NCI-H187 treated with DMSO at 0.1 percent for 48 hours (cell line): ENCODE measurements at places on chromosomes 1 and 21.

GRCh38 chr21:34589511-34590282, 25.2 kb downstream of the RCAN1 start:
- no peak for DNase-seq

- DNase-seq, result no peak
These were observed 52.8 kb upstream of the IFFO2 start for GRCh38 chr1:19009126-19009881.

GRCh38 chr1:10945991-10946509, 66.4 kb upstream of the TARDBP start:
- DNase-seq, result no peak

- DNase-seq, result no peak
These were observed 8.7 kb upstream of the CLDN19 start for GRCh38 chr1:42748461-42749410.

DNA sequence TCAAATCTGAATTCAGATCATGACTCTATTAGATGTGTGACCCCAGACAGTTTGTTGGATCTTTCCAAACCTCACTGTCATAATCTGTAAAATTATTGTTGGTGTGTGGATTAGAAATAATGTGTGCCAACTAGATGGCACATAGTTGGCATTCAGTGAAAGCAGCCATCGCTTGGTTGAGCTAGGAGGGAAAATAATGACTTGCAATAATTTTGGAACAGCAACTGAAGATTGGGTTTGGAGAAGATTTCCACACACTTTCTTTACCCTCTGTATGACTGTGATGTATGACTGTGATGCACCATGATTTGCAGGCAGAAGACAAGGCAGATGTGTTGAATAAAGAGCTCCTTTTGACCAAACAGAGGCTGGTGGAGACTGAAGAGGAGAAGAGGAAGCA, 24.0 kb upstream of the CACYBP start:
- no peak for DNase-seq

GRCh38 chr1:15088281-15088971, 65.1 kb upstream of the TMEM51 start:
- DNase-seq, result no peak

DNA sequence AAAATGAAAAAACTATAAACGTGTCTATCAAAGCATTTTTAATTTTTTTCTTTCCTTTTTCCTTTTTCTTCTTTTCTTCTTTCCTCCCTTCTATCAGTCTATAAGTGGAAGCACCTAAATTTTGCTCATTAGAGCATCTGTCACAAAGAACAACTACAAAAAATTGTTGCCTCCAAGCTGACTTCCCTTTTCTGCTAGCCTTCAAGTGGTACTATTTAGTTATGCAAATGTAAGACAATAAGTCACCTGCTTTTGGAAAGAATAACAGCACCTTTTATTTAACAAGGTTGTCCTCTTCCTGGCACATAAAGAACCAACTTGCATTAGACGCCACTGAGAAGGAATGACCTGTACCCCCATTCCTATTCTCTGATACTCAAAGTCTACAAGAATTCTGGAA, 45.0 kb upstream of the C1orf53 start:
- no peak for DNase-seq

DNA sequence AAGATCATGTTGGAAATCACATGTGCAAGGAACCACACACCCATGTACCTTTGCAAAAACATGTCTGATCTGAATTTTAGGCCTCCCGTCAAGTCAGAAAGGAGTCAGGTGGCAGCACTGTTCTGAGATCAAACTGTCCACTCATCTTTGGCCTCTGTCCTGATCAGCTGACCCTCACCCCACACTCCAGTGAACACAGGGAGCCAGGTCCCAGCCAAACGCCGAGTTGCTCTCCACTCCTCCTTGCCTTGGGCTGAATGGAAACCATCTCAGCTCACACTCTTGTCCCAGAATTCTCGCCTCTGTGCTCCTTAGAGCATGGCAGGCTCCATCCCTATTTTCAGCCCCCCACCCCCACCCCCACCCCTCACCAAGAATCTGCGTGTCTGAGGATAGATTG, 4.6 kb upstream of the RNF186 start:
- DNase-seq, result no peak

DNA sequence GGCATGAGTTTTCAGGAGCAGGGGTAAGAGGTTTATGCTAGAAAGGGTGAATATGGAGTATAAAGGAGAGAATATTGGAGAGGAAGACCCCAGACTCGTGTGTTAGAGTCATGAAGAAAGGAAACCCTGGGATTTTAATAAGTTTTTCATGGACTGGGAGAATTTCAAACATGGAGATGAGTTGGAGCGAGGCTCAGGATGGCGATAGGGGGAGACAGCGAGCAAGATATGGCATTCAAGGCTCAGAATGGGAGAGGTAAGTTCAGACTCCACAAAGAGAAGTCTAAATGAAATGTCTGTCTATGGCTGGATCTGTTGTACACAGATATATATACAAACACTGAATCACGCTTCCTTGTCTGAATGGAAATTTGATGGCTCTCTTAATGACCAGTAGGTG, 92.5 kb downstream of the LRRC40 start:
- DNase-seq, result no peak

DNA sequence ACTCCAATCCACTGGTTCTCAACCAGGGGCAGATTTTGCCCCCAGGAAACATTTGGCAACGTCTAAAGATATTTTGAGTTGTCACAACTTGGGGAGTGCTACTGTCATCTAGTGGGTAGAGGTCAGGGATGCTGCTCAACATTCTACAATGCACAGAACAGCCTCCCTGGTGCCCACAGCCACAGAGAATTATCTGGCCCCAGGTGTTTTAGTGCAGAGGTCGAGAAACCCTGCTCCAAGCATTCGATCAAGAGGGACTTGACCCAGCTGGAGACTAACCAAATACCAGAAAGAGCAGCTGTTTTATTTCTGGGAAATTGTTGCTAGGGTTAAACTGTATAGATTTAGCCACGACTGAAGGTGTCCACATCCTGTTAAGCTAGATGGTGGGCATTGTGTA, 19.2 kb downstream of the CD247 start:
- no peak for DNase-seq

- no peak for DNase-seq
These were observed 60.9 kb upstream of the RGS2 start for GRCh38 chr1:192747943-192748342.

- DNase-seq, result no peak
These were observed 38.6 kb downstream of the MRAP start for GRCh38 chr21:32337206-32337605.

- no peak for DNase-seq
These were observed 27.5 kb downstream of the RNF19B start for GRCh38 chr1:32937061-32937460.

DNA sequence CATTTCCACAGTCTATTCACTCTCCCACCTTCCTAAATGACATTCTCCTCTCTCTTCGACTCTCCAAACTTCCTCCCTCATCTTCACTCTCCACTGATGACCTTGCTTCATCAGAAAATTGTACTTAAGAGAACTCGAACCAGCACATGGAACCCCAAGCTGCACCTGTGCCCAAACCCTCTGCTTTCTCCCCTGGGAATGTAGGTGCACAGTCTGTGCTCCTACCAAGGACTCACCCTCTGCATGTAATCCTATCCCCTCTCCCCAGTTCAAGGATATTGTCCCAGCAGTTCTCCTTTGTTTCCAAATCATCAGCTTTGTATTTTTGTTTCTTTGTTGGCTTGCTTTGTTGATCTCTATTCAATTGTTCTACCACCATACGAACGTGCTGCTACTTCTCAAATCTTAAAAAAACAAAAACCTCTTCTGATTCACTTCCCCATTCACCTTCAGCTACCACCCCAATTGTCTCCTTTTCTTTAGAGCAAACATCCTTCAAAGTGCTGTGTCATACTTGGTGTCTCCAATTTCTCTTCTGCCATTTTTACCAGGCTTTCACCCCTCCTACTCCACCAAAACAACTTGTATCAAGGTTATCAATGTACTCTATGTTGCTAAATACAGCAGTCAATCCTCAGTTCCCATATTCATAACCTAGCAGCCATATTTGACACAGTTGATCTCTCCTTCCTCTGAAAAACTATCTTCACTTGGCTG, 26.8 kb downstream of the RAB3B start:
- peak; percentile 45 for DNase-seq

DNA sequence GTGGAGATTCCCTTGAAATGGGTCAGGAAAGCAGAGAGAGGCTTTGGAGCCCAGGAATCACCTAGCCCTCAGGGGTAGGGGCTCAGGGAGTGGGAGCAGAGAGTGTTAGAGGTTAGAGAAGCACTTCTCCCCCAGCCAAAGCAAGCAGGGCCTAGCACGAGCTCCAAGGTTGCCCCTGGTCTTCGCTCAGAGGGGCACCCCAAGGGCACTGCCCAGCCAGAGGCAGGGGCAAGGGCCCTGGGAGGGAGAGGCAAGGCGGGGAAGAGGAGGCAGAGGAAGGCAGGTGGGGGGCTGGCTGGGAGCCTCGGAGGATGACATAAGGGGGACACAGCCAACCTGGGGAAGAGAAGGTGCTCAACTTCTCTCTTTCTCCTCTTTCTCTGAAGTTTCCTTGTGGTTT, 71.9 kb downstream of the CASZ1 start:
- no peak for DNase-seq

GRCh38 chr1:78541479-78541878, 50.7 kb downstream of the PTGFR start:
- no peak for DNase-seq

- no peak for DNase-seq
These were observed 40.9 kb downstream of the DUSP10 start for GRCh38 chr1:221700948-221701347.

DNA sequence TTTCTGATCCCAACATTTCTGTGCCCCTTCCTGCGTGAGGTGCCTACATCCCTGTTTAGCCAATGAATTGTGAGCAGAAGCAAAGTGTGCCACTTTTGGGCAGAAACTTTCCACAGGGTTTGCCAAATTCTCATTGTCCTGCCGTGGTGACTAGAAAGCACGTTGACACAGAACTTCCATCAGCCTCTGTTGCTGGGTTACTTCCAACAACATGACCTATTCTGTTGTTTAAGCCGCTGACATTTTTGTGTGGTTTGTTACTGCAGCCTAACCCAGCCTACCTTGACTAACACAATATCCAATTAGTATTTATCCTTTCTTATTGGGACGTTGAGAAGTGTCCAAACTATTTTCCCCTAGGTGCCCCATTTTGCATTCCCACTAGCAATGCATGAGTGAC, 136.8 kb downstream of the URB2 start:
- no peak for DNase-seq

DNA sequence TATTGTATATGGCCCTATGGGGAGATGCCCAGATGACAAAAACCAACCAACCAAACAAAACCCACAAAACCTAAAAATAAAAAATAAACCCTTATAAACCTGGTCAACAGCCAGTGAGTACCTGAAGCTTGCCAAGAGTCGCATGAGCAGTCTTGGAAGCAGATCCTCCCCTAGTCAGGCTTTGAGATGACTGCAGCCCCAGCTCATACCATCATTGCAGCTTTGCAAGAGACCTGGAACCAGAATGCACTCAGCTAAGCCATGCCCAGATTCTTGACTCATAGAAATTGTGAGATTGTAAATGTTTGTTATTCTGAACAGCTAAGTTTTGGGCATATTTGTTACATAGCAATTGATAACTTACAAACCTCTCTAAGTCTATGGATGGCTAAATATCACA, 326.8 kb downstream of the HLX start:
- DNase-seq, result no peak

GRCh38 chr1:221809091-221810029, 67.5 kb upstream of the DUSP10 start:
- DNase-seq, result no peak

DNA sequence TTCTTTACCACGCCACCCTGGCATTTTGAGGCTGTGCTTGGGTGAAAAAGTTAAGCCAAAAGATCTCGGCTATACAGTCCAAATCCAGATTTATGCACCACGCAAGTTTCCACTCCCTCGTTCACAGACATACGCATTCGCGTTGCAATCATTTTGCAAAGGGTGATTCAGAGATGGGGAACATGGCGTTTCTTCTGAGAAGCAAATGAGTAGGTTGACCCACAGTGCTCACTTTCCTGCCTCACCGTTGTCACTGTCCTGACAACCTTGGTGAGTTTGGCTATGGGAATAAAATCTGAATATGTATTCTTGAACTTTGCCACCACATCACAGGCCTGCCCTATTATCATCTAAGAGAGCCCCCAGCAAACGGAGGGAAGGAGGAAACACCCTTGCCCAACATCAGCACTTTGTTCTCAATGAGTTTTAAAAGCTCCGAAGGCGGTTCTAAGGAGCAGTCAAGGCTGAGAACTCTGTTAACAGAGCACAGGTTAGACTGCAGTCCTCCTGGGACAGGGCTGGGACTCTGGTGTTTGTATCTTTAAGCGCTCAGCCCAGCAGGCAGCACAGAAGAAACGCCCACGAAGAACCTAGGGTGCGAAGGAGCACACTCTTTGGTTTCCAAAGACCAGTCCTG, 86.4 kb downstream of the RUNX1 start:
- DNase-seq, result no peak

DNA sequence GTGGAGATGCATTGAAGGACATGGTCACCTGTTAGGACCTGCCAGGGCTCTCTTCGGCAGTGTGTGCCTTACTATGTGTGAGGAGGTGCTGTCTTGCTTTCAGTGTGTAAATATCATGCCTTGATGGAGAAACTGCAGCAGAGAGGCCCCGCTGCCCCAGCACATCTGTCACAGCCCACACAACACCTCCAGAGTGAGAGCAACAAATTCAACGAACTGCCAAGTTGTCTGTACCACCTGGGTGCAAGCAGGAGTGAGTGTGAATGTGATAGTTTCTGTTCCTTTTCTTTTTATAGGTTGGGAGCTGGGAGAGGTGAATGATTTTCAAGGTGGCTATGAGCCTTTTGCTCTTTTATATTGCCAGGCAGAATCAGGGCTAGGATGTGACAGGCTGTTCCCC, 114.6 kb upstream of the KIAA0040 start:
- DNase-seq, result no peak

- DNase-seq, result no peak
These were observed 89.3 kb downstream of the HMCN1 start for GRCh38 chr1:185823467-185823866.

DNA sequence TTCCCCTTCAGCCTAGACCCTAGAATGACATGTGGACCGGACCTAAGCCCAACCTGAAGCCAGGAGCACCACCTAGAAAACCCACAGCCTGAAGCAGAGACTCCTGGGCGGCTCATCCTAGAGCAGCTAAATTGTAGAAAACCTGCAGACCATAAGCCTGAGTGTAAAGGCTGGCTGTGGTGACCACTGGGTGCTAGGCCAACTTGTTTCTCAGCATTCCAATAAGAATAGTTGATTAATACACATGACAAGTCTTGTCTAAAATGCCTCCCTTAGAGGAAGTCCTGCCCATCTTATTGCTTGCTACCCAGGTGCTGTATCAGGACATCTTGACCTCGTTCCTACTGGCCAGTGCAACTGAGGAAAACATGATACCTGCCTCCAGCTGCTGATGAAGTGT, 23.3 kb upstream of the CASQ2 start:
- DNase-seq, result no peak

- no peak for DNase-seq
These were observed 14.1 kb downstream of the TMEM53 start for GRCh38 chr1:44660176-44660575.
